IMR-90 (cell line): ENCODE measurements at places on chromosomes 3 and 15. TPM values are rescaled to one million over a fixed set of nuclear protein-coding genes. Genes with fewer than 3 reads are reported as not detected.

DNA sequence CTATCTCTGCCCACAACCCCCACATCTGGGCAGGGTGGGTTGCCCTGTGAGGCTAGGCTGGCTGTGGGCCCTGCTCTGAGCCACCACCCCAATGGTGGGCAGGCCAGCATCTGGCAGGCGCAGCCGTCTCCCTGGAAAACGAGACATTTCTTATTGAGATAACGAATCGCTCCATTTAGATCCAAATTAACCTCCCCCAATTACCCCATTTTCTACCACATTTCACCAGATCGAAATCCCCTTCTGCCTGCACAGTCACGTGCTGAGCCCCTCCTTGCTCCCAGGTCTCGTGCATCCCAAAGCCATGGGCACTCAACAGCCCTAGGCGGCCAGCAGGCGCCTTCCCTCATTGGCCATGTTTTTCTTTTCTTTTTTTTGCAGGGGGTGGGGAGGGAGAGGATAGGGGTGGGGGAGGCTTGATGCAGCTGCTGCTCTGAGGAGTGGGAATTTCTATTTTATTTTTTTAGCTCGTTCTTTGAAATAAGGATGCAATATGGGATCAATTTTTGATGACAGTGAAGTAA lies 53.0 kb upstream of the TMEM115 start:
- no peak for DNase-seq

Gene ACAN
- total RNA-seq, result 0.54 and 0.56 TPM in 2 replicates

GRCh38 chr3:48926425-48927392 lies 8.1 kb downstream of the ARIH2 start:
- no peak for DNase-seq

DNA sequence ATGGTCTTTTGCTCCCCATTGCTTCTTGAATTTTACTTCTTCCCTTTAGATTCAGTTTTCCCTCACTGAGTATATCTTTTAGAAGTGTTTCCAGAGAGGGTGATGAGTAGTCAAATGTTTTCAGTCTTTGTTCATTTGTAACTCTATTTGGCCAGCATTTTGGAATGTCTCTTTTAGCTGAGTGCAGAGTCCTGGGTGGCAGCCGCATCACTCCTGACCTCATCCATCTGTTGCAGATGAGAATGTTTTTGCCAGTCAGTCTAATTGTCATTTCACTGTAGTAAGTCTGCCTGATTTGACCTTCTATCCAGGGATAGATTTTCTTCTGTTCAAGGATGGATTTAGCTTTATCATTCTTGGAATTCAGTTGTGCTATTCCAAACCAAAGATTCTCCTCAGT lies 7.3 kb downstream of the SRPRB start:
- DNase-seq, result peak; percentile 40

Gene CIP2A
- total RNA-seq, result 27.8 and 31.7 TPM in 2 replicates

DNA sequence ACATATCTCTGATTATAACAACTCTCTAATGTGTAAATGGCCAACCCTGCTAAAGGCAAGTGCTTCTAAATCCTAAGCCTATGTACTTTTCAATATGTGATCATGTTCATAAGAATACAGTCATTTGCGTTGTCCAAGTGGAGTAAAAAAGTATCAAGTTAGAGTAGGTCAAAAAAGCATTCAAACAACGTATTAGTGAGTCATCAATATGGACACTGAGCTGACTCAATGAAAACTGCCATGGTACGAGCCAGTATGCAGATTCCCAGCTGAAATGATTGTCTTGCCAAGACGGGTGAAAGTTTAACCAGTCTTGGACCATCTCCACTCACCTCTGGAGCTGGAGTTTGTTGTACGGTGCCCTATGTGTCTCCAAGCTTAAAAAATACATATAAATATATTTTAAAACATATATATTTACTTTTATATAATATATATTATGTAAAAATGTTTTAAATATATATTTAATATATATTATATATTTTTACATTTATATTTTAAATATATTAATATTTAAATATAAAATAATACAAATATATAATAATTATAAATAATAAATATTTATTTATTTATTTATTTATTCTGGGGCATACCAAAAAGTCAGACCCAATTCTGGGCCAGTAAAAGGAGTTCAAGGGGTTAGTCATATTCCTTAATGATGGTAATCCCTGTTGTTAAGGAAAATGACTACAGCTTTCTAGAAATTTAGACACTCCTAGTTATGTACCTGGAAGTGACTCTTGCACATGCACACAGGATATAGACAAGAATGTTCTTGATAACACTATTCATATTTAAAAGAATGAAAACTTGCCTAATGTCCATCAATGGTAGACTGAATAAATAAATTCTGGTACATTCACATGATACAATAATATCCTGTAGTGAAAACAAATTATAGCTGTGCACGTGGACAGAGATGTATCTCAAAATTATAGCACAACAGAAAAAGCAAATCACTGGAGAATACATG lies 27.2 kb downstream of the PLSCR4 start:
- peak; percentile 34 for DNase-seq

DNA sequence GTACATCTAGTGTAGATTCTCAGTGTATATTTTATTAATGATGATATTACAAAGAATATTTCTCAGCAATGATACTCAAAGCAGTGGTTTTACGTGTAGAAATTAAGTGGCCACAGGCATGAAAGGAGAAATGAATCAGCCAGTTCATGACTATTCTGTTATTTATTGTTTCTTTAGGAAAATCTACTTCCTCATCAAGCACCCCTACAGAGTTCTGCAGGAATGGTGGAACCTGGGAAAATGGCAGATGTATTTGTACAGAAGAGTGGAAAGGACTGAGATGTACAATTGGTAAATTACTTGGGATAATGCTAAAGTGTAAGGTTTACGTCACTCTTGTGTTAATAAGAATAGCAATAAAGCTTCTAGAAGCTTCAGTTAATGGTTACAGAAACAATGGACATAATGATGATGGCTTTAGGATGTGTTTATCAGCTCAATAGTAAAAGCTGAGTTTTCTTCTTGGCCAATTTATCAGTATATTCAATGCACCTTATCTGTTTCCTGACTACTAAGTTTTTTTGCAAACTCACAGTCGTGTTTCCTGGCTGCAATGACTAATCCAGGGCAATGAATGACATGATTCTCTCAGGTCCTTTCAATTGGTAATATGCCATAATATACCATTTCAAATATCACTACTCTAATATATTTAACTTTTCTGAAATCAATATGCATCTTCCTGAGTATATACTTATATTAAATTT lies 20.2 kb downstream of the ADGRG7 start:
- DNase-seq, result no peak

Gene CD200
- 0.83 and 1.1 TPM in 2 replicates for total RNA-seq

Gene SEMA3F
- total RNA-seq, result 7.3 and 9.2 TPM in 2 replicates
